ENCODE measurements at places on chromosomes 5 and 9.

DNA sequence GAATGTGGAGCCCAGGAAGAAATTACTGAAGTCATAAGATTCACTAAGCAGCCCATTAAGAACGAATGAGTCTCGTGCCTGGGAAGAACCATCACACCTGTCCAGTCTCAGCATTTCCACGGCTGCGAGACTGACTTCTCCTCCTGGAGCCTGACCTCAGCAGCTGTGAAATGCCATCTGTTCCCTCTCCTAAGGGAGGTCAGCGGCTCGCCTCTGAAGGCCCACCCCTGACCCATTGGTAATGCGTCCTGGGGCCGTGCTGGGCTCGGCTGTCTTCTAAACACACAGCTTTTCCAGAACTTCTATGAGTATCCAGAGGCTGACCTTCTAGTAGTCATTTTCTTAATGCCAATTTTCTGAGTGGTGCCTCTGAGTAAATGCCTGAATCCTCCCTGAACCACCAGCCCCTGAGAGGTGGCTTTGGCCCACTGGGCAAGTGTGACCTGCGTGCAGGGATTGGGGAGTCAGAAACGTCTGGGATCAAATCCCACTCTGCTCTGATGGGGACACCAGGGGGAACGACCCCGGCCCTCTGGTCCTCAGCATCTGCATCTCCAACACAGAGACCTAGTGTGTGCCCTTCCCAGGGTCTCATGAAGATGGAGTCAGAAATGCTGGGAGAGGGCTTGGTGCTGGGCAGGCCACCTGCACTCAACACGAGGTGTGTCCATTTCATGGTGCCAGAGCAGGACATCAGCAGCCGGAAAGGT, 5.7 kb downstream of the SLC6A3 start:
- no peak for DNase-seq

GRCh38 chr5:101425339-101425859, 522.3 kb upstream of the ST8SIA4 start:
- no peak for DNase-seq

DNA sequence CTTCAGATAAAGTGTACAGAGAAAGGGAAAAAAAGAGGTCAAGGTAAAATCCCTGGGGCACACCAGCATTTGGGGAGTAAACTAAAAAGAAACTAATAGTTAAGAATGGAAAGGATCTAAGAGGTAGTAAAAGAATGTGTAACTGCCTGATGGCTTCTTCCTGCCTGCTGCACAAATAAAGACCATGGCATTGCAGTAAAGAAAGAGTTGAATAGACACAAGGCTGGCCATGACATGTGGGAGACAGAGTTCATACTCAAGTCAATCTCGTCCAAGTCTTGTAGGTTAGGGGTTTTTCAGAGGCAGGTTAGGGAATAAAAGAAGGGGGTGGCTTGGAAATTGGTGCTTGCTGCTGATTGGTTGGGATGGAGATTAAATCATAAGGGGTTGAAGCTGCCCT, 57.6 kb downstream of the DNAJC21 start:
- no peak for DNase-seq

- DNase-seq = no peak
Observed at GRCh38 chr5:151780348-151780747, 8.6 kb downstream of the G3BP1 start.

- DNase-seq = no peak
Observed at GRCh38 chr9:95607507-95607906, 90.7 kb upstream of the PTCH1 start.

GRCh38 chr5:533955-534742, 9.9 kb upstream of the SLC9A3 start:
- no peak for DNase-seq

DNA sequence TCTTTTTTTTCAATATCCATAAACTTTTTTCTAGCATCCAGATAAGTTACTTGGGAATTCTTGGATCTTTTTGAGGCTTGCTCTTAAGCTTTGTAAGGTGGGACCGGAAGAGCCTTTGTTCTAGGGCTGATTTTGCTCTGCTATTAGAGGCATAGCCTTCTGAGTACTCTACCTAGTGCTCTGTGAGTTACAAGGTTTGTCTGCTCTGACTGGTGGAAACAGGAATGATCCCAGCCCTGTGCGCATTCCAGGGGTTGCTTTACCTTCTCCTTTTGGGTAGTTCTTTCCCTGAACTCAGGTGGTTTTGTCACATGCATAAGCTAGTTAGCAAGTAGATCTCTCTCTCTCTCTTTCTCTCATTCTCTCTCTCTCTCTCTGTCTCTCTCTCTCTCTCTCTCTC, 180.8 kb upstream of the PCSK5 start:
- no peak for DNase-seq

DNA sequence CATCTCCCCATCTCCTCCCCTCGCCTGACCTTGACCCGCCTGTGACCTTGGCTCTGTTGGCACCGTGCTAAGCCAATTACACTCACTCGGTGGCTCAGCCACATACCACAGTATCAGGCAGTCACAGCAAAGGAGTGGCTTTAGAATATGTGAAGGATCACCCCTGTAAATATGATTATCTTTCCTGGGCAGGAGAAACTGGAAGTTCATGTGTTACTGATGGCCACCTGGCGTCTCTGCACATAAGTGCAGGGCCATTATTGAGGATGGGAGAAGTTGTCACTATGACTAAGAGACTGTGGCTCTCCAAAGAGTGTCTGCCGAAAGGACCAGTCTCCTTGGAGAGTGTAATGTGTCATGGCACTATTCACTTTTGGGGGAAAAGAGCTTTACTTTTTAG, 116.9 kb upstream of the S1PR3 start:
- DNase-seq = no peak

- DNase-seq = no peak
Observed at GRCh38 chr5:67673180-67673579, 476.6 kb upstream of the CD180 start.

DNA sequence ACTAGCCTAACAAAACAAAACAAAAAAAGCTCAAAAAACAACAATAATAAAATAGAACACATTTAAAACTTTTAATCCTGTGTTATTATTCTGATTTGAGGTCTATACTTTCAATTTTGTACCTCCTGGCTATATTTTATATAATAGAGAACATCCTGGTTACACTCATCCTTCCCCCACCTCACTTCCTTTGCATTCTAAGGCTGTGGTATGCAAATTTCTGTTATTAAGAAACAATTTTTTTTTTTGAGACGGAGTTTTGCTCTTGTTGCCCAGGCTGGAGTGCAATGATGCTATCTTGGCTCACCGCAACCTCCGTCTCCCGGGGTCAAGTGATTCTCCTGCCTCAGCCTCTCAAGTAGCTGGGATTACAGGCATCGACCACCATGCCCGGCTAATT, 3.1 kb upstream of the RPL37 start:
- no peak for DNase-seq

- no peak for DNase-seq
Observed at GRCh38 chr5:42949348-42950115, 90.6 kb downstream of the ANXA2R start.

DNA sequence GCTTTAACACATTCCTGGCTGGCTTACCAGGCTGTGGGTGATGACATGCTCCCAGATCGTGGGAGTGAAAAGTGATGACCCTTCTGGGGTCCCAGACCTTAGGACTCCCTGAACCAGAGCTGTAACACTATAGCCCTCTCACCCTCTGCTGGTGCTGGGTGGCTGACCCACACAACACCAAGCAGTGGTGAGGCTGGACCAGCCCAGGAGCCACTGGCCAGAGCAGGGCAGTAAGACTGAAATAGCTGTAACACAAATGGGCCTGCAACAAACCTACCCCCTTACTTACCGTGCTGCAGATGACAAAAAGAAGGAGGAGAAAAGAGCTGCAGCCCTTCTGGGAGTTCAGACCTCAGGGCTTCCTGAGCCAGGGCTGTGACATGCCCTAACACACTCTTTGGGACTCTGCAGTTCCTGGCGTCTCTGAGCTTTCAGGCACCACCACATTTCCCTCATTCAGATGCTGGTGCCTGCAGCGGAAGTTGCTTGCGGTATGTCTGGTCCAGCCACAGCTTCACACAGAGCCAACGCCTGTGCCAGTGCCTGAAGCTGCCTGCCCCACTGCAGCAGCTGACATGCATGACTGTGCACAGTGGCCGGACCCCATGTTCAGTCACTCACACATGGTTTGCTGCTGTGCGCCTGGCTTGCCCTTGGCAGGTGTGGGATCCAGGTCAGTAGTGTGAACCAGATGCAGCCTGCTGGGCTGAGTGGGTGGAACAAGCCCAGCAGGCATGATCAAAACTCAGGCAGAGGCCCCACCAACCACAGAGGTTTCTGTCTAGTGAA, 1247.4 kb downstream of the EFNA5 start:
- no peak for DNase-seq

DNA sequence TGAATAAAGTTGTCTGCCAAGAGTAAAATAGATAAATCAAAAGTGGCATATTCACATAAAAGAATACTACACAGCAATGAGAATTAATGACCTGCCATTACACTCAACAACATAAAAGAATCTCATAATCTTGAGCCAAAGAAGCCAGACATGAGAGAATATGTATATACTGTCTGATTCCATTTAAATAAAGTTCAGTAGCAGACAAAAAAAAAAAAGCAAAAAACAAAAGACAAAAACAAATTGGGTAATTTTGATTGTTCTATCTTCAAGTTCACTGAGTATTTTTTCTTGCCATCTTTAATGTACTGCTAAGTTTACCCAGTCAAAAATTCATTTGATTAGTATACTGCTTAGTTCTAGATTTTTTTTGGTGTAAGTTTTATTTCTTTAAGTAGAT, 87.9 kb upstream of the TRPC7 start:
- DNase-seq = no peak

DNA sequence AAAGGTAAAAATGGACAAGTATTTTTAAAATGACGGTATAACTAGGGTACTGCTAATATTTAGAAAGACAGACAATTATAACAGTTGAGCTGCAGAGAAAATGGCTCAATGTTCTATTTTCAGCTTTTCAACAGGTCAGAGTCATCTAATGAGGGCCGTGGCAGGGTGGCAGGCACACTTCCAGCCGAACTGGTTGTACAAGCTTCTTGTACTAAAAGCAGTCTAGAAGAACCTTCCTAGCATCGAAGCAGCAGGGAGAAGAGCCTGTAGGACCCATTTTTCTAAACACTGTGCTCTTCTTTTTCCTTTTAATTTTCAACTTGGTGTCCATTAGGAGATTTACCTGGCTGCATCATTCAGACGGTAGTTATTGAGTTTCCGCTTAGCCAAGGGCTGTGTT, 85.6 kb downstream of the SLC28A3 start:
- DNase-seq = no peak

GRCh38 chr5:163436515-163436914, 880 bp upstream of the CCNG1 start:
- DNase-seq = no peak

DNA sequence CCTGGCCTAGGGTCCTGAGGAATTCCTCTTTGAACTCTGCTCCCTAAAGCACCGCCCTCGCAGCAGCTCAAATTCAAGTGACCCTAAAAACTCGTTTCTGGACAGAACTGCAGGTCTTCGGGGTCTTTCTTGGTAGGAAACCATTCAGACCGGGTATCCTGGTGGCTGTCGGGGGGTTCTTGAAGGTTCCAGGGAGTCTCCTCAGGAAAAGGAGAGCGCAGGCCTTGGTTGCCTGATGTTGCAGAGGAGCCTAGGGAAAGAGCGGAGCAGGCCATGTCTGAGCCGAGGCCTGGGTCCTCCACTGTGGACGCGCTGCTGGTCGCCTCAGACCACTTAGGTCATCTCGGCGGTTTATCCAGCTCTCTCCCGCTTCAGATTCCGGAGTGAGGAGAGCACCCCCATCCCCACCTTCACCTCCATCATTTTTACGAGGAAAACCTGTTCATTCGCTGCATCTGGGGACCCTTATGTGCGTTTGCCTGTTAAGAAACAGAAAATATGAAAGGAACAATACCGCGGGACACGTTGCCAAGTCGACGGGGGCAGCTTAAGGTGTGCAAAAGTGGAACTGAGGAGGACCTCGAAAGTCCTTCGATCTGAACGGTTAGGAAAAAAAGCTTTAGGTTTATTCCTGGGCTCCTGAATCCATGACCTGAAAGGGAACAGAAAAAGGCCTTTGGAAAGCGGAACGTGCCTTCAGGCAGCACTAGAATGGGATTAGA, 299.4 kb downstream of the PARP8 start:
- no peak for DNase-seq

DNA sequence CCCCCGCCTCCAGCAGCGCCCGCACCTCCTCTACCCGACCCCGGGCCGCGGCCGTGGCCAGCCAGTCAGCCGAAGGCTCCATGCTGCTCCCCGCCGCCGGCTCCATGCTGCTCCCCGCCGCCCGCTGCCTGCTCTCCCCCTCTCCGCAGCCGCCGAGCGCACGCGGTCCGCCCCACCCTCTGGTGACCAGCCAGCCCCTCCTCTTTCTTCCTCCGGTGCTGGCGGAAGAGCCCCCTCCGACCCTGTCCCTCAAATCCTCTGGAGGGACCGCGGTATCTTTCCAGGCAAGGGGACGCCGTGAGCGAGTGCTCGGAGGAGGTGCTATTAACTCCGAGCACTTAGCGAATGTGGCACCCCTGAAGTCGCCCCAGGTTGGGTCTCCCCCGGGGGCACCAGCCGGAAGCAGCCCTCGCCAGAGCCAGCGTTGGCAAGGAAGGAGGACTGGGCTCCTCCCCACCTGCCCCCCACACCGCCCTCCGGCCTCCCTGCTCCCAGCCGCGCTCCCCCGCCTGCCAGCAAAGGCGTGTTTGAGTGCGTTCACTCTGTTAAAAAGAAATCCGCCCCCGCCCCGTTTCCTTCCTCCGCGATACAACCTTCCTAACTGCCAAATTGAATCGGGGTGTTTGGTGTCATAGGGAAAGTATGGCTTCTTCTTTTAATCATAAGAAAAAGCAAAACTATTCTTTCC, 19.3 kb downstream of the CDKN2A start:
- no peak for DNase-seq

- no peak for DNase-seq
Observed at GRCh38 chr5:62283861-62284260, 22.1 kb upstream of the KIF2A start.
